GM12878 (cell line): ENCODE measurements at places on chromosomes 2 and 18. TPM values are rescaled to one million over a fixed set of nuclear protein-coding genes. Genes with fewer than 3 reads are reported as not detected.

- no peak for DNase-seq
These were observed at the start of gene ACMSD for GRCh38 chr2:134838143-134838620. Gene ACMSD (plus strand): TSS chr2:134838616. CDS start chr2:134838683, 67 bp downstream.

Gene DSG4
- 0.25 and 0.43 TPM in 2 replicates for polyA plus RNA-seq

- no peak for DNase-seq
These were observed 87.3 kb downstream of the CBLN2 start for GRCh38 chr18:72456802-72457201.

DNA sequence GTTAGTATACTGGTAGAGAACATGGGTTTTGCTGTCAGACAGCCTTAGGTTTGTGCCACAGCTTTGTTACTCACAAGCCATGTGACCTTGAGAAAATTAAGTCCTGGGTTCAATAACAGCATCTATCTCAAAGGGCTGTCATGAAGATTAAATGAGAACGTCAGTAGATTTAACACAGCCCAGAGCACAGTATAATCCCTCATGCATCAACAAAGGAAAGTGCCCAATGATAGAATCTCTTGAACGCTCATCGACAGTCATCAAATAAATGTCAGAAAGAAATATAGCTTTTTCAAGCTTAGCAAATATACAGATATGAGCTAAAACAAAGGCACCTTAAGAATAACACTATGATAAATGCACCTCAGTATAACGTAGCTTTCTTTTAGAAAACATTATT is 22.3 kb downstream of the CUL3 start:
- DNase-seq: no peak

DNA sequence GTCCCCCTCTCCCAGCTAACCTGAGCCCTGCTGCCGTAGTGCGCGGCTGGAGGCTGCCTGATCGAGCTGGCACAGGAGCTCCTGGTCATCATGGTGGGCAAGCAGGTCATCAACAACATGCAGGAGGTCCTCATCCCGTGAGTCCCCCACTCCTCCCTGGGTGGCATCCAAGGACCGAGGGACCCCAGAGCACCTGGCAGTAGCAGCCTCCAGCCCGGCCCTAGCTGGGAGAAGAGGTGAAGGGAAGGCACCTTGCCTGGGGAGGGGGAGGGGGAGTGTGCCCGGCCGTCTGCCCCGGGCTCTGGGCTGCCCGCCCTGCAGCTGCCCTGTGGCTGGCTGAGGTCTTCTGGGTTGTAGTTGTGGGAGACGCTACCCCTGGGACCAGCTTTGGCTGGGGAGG is 26.3 kb downstream of the ANO7 start:
- DNase-seq: no peak

GRCh38 chr2:109679225-109679624 is 65.1 kb downstream of the SOWAHC start:
- no peak for DNase-seq

Gene REG3G
- polyA plus RNA-seq: not detected in 2 replicates

Gene INO80D
- 3.6 and 4.8 TPM in 2 replicates for polyA plus RNA-seq

DNA sequence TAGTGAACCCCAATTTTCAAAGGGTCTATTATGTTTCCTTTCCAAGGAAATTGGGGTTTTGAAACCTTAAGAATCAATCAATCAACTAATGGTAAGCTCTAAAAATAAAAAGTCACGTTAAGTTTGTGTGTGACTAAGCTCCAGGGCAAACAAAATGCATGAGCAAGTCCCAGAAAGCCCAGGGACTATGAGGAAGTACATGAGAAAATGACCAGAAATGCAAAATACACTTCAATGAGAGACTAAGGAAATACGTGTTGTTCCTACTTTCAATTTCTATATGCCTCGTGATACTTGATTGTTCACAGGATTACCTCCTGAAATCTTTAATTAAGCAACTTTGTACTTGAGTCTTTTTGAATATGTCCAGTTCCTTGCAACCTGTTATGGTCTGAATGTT is 684.4 kb upstream of the SYT4 start:
- no peak for DNase-seq

- no peak for DNase-seq
These were observed 152.6 kb upstream of the TTC39C start for GRCh38 chr18:23861805-23862470.

- no peak for DNase-seq
These were observed 1015.1 kb upstream of the PIK3C3 start for GRCh38 chr18:40939656-40940515.

GRCh38 chr18:55266981-55267380 is 307.7 kb upstream of the CCDC68 start:
- no peak for DNase-seq

DNA sequence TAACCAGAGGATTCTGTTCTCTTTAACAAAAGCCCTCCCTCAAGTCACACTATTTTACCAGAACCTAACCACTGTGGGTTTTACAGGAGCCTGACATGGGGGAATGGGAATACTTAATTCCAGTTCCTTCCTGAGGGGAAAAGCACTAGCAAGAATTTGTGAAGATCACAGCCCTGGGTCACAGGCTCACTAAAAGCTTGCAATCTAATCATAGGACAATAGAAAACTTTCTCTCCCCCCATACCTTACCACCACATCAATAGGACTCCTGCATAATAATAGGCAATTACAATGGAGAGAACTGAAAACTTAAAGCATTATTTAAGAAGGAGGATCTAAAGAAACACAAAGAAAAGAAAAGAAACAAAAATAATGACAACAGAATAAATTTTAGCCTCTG is 225.8 kb upstream of the ZNF804A start:
- DNase-seq: no peak

Gene UGT1A8
- not detected in 2 replicates for polyA plus RNA-seq

Gene RUFY4
- polyA plus RNA-seq: 0.32 TPM in 1 of 2 replicates, not detected in the other

GRCh38 chr2:8628179-8628865 is 53.5 kb upstream of the ID2 start:
- no peak for DNase-seq

- peak; percentile 56 for DNase-seq
These were observed 106.9 kb downstream of the SP3 start for GRCh38 chr2:173858291-173858731.

- no peak for DNase-seq
These were observed 206.3 kb upstream of the GYPC start for GRCh38 chr2:126449677-126450076.

DNA sequence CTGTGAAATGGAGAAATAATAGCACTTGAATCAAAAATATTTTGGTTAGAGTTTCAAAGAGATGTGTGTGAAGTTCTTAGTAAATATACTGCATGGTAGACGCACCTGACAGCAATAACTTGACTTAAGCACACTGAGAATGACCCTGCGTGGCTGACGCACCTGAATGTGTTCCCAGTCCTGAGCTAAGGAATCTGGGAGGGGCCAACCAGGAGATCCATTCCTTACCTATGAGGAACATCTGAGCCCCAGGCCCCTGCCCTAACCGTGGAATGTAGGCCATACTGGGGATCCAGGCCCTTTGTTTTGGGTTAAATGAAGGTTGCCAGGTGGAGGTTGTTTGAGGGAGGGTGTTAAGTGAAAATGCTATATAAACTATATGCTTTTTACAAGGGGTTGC is 284.4 kb downstream of the RBM43 start:
- no peak for DNase-seq
